ENCODE measurements at places on chromosomes 7 and 10. TPM values are rescaled to one million over a fixed set of nuclear protein-coding genes. Genes with fewer than 3 reads are reported as not detected.

DNA sequence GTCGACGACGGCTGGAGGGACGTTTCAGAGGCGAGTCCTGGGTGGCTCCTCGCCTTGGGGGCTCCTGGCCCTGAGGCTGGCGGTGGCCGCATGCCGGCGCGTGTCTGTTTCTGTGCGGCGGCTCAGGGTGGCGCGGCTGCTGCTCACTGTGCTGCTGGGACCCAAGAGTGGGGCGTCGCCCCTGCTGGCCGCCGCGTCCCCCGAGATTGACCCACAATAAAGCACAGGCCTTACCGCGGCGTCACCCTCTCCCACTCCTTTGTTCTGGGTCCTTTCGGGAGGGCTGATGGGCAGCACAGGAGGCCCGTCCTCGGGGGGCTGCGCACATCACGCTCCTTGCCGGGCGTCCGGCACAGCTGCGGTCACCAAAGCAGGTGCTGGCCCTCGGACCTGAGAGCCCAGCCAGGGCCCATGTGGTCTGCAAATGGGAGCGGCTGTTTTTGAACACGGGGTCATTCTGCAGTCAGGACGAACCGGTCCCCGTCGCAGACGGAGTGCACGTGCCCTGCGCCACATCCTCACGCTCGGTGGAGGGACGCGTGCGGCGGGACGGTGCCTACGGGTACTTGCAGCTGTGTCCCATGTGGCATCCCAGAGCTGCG lies 19.2 kb downstream of the GET4 start:
- no peak for DNase-seq
- no peak overlapping the region for H3K27ac ChIP-seq
- H3K27me3 ChIP-seq: no peaks in the 10 kb centered on the region
- no peak overlapping the region for H3K4me3 ChIP-seq
- peaks cover 4% of the 10 kb centered on the region for H3K4me1 ChIP-seq
- peaks cover 3% of the 10 kb centered on the region for H3K36me3 ChIP-seq

DNA sequence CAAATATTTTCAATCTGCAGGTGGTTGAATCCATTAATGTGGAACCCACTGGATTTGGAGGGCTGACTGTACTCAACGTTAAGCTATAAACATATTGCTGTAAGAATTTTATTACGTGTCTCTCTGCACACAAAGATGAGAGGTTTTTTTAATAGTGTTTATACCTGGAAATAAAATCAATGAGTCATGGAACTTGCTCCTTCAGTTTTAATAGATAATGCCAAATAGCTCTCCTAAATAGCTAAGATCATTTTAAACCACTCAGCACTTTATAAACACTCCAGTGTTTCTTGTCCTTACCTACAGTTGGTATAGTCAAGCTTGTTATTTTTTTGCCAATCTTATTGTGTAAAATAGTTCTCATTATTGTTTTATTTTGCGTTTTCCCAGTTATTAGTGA lies 455.6 kb upstream of the FZD8 start:
- H3K27ac ChIP-seq: no peak overlapping the region
- no peaks in the 10 kb centered on the region for H3K4me1 ChIP-seq
- H3K36me3 ChIP-seq: no peaks in the 10 kb centered on the region

DNA sequence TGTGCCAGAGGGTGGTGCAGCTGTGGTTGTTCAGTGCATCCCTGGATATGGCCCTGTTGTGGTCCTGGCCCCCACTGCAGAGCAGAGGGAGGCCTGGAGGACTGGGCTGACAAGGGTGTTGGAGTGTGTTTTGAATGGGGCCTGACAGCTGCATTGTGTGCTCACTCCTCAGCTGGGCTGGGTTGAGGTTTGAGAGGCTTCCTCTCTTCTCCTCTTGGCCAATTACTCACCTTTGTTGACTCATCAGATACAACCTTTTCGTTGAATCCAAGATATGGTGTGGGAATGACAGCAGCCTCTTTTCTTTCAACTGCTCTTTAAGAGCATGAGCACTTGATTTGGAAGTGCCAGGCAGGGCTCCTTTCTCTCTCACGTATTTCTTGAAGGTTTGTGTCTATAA lies 228.5 kb upstream of the COBL start:
- H3K4me3 ChIP-seq: no peak overlapping the region
- no peaks in the 10 kb centered on the region for H3K4me1 ChIP-seq
- no peaks in the 10 kb centered on the region for H3K36me3 ChIP-seq
- DNase-seq: no peak

- DNase-seq: no peak
- no peak overlapping the region for H3K4me3 ChIP-seq
- H3K27ac ChIP-seq: no peak overlapping the region
Observed at GRCh38 chr10:3407208-3407607, 234.6 kb upstream of the PITRM1 start.

The CNPY1 gene
- not detected for total RNA-seq

Measured in Panc1 (cell line).